Smooth muscle cell of the brain vasculature (primary cell): ENCODE measurements at places on chromosomes 3 and 15.

DNA sequence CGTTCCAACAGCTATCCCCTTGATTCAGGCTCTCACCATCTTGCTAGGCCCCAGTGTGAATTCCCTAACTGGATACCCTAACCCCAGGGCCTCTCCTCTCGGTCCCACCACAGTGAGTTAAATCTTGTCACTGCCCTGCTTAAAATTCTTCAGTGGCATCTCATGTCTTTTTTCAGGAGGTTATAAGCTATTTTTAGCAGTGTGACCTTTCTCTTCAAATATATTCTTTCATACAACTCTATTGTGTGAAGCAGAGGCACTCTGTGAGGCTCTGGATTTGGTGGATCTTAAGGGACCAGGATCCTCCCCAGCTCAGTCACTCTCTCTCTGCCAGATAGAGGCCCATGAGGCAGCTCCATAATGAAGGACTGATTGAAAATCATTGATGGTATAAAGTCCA lies 760.4 kb downstream of the NTRK3 start:
- DNase-seq, result no peak

DNA sequence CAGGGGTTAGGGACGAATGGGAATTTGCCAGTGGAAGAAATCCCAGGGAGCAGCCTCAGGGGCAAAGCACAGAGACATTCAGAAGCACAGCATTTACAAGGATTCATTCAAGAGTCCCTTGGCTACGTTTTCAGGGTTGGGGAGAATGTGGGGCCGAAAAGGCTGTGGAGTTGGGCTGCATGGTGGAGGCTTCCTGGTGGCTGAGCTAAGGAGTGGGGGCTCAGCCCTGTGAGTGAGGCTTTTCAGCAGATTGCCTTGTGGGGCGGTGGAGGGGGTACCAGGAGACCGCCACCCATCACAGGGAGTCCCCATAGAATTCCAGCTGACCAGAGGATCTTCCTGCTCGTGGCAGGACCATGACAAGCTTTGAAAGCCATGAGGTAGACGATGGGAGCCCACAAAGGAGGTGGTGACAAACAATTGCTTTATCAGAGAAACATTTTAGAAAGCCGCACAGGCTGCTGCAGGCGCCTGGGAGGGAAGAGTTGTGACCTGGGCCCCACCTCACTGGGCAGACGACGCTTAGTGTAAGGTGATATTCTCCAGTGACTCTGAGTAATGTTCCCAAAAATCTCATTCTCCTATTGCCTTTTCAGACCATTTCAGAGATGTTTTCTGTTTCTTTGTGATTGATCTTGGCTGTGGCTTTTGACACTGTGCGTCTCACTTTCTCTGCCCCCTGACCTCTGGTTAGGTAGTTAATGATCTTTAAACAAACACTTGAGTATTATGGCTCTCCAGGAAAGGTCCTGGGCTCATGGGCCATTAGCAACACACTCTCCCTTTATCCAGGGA lies 128.0 kb downstream of the DNAJB8 start:
- DNase-seq, result no peak

GRCh38 chr3:122843604-122844003 lies 48.7 kb downstream of the SLC49A4 start:
- DNase-seq, result no peak

DNA sequence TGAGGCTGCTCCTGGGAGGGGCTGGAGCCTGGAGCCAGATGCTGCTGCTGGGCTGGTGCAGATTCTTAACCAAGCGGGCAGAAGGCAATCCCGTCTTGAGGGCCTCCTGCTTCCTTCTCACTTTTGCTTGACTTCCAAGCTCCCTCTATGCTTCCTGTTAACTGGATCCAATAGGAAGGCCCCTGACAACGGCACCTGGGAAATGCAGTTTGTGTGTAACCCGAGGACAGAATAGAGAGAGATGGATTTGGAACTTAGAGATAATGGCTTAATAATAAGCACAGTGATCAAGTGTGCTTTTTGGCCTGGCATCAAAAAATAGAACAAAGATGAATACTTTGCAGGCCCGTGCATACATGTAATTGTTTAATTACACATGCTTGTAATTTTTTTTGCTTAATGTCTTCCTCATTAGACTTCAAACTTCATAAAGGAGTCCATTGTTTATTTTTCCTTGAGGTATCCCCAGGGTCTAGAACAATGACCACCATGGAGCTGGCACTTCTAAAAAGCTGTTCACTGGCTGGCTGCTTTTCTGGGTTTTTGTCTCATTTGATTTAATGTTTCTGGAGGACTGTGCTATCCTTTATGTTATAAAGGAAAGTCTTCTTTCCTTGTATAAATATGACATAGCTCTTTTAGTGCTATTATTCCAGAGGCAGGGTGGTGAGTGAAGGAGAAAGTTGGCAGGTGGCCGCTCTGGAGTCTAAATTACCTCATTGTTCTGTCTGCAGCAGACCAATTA lies 63.3 kb upstream of the MITF start:
- no peak for DNase-seq

- no peak for DNase-seq
These were observed 5.9 kb downstream of the PRSS50 start for GRCh38 chr3:46711760-46712159.

DNA sequence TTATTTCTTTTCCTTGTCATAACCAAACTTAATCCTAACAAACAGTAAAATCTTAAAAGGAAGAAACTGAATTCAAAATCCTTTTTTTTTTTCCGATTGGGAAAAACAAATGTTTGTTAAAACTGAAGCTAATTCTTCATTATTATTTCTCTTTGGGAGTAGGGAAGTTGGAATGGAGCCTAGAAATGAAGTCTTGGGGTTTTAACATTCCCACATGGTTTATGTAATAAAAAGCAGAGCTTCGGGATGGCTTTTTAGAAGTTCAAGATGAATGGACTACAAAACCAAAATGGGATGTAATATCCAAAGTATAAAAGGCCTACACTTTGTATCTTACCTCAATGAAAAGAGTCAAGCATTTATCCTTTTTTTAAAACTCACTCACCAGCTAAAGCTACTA lies 189.0 kb upstream of the TMC3 start:
- DNase-seq, result no peak

GRCh38 chr3:107921038-107921437 lies 169.8 kb downstream of the CD47 start:
- no peak for DNase-seq

DNA sequence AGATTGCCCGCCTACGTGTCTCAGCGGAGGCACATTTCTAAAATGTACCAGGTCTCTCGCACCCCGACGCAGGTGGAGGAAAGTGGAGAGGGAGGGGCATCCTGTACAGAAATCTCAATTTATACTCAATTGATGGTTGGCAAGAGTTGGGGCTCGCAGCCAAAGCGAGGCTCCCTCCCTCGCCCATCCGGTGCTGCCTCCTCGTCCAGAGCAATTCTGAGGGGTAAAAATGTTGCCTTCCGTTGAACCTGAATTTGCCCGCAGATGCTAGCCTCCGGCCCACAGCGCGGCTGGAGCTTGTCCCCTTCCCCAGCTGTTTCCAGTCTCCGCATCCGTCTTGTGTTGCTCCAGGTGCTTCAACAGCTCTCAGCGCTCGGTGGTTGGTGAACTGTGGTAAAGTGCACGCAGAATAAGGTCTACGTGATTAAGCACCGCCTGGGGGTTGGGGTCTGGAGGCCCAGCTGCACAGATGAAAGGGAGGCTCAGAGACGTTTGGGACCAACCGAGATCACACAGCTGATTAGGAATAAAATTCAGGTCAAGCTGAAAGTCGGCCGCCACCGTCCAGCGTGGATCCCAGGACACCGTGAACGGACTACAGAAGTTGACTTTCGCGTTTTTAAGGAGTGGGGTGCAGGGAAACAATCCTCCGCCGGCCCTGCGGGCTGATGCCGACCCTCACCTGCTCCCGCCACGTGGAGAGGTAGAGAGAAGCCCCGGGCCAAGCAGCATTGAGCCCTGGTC lies 846 bp upstream of the POLG start:
- no peak for DNase-seq

- DNase-seq, result no peak
These were observed 50.9 kb upstream of the FSIP1 start for GRCh38 chr15:39833515-39833981.

GRCh38 chr3:35800960-35801459 lies 161.7 kb downstream of the ARPP21 start:
- no peak for DNase-seq
